OCI-LY7 (cell line): ENCODE measurements at places on chromosomes 2 and 18.

GRCh38 chr2:6352247-6352646 is 513.5 kb downstream of the CMPK2 start:
- peak; percentile 92 for DNase-seq

GRCh38 chr2:141863964-141864363 is 266.9 kb downstream of the LRP1B start:
- no peak for DNase-seq

- DNase-seq: peak; percentile 83
Observed at GRCh38 chr18:77054606-77055428, 77.8 kb downstream of the MBP start.

DNA sequence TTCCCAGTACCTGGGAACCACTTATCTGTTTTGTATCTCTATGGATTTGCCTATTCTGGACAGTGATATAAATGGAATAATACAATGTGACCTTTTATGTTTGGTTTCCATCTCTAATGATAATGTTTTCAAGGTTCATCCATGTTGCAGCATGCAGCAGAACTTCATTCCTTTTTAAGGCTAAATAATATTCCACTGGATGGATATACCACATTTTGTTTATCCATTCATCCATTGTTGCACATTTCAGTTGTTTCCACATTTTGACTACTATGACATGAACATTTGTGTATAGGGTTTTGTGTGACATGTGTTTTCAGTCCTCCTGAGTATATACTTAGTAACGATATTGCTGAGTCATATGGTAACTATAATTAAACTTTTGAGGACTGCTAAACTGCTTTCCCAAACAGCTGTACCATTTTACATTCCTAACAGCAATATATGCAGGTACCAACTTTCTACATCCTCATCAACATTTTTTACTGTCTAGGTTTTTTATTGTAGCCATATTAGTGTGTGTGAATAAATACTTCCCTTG is 17.7 kb upstream of the MARCHF7 start:
- no peak for DNase-seq

- DNase-seq: no peak
Observed at GRCh38 chr2:36560726-36561125, 37.2 kb downstream of the FEZ2 start.

DNA sequence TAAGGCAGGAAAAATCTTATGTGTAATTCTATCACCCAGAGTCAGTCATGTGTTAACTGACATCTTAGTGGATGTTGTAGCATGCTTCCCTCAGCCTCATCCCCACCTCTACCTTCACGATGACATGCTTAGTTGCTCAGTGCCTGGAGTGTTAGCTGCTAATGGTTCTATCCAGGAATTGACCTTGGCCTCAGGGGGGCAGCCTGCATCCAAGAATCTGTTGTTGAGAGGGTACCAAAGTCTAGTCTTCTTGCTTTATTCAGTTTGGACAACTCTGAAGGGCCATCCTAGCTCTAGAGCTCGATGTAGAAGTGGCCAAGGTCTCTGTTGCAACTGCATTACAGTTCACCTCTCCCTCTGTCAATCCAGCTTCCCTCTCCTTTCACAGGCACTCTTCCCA is 61.2 kb downstream of the ACYP2 start:
- peak; percentile 18 for DNase-seq

DNA sequence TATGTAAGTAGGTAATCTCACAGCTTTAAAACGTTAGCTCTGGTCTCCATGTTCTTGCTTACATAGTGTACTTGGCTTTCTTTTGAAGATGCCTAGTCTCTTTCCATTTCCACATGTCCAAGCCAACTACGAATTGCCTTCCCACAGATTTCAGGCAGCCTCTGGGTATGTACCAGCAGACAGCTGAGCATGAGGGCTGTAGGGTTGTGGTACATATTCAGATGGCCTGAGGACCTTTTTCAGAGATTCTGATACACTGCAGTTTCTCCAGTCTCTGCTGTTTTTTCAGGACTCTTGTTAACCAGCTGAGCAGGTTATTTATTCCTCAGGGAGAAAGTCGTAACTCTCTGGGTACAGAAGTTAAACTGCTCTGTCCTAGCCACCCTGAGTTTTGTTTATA is 3.1 kb upstream of the KCNJ13 start:
- DNase-seq: no peak

GRCh38 chr2:38438883-38439612 is 62.0 kb upstream of the ATL2 start:
- DNase-seq: no peak

DNA sequence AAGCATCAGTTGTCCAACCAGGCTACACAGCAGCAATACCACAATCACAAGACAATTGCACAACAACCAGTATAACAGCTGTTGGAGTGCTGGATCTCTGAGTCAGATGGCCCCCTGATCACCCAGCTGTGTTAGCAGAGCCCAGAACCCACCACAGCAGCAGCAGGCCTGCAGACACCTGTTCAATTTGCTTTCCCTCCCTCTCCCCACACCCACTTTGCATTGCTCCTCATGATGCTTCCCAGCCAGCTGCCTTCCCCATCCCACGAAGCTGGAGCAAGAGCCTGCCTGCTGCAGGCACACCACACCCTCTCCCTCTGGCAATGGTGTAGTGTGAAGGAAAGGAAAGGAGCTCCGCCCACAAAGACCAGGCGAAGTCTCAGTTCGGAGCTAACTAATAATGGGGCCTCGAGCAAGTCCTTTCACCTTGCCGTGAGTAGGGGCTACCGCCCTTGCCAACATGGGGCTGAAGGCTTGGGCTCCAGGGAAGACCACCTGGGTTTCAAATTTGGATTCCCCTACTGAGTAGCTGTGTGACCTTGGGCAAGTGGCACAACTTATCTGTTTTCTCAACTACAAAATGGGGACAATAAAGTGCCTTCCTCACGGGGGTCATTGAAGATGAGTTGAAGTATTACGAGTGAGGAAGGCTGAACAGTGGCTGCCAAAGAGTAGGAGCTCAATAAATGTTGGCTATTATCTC is 19.4 kb upstream of the ZBTB7C start:
- DNase-seq: no peak

DNA sequence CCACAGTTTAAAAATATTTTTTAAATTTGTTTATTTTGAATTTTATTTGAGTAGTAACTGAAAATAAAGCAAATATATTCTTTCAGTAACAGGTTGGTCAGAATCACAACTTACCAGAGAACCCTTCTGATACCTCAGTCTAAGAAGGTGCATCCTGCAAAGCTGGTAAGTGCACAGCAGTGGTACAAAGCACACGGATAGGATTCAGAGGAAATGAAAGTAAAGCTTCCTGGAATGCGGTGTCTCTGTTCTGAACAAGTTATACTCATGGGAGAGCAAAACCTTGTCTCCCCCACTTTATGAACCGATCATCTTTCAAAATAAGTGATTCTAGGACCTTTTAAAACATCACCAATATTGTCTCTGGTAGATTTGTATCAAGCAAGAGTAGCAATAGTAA is 398.3 kb downstream of the TMX3 start:
- no peak for DNase-seq
